Melanocyte of skin (primary cell): ENCODE measurements at places on chromosomes 12 and 14. TPM values are rescaled to one million over a fixed set of nuclear protein-coding genes. Genes with fewer than 3 reads are reported as not detected.

The MUCL1 gene
- total RNA-seq = not detected in 2 replicates

The CLEC4D gene
- total RNA-seq = not detected in 2 replicates

The SLC6A13 gene
- total RNA-seq = not detected in 2 replicates

The SAMD15 gene
- 1.0 and 3.6 TPM in 2 replicates for total RNA-seq

The COL2A1 gene
- under 0.01 TPM in 2 replicates for total RNA-seq

The PTHLH gene
- total RNA-seq = 0.31 and 0.33 TPM in 2 replicates

The FGD4 gene
- 16.3 and 25.9 TPM in 2 replicates for total RNA-seq

The SERPINA10 gene
- total RNA-seq = not detected in 2 replicates

The LAG3 gene
- not detected in 2 replicates for total RNA-seq

The EPYC gene
- not detected in 2 replicates for total RNA-seq
